Central memory CD8-positive, alpha-beta T cell (primary cell): ENCODE measurements at places on chromosomes 5 and 9.

GRCh38 chr5:138038826-138039225 is 5.9 kb upstream of the FAM13B start:
- no peak for DNase-seq

DNA sequence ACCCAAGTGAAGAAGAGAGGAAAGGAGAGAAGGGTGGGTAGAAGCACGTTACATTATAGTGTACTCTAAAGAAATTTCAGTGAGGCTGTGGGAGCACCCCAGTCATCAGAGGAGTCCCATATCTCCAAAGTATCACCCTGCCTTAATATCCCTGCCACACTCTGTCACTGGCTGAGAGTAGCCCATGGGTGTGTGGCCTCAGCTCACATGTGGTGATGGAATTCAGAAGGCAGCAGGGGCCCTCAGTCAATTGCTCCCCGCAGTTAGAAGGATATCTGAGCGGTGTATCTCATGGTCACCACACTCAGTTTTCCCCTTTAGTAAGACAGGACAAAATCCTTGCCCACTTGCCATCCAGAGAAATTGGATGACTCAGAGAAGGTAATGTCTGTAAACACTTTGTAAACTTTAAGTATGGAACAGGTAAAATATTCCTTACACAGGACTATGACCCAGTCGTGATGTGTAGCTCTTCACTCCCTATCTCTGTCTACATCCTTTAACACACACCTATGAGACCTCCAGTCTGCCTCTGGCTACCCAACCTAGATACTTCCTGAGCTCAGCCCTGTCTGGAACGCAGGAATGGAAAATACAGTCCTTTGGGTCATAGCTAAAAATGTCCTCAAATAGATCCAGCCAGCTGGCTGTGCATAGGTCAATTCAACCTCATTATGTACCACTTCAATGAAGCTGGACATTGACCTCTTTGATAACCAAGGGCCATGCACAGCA is 24.3 kb upstream of the PLIN2 start:
- no peak for DNase-seq

- no peak for DNase-seq
Observed at GRCh38 chr5:156295431-156295830, 31.5 kb upstream of the SGCD start.

DNA sequence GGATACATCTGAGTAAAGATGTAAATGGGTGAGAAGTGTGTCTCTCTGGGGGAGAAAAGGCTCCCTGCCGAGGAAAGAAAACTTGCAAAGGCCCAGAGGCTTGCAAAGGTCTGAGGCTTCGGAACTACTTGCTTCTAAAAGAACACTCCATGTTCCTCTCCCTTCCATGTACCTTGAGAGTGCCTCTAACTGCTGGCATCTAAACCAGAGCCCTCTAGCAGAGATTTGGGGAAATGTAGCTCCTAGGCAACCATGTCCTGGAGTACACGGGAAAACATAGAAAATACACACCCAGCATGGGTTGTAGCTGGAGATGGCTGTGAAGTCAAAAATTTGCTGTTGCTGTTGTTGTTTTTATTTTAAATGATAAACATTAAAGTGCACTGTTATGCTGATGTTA is 151.6 kb downstream of the SYK start:
- no peak for DNase-seq

GRCh38 chr9:34154057-34154456 is 24.8 kb upstream of the UBAP1 start:
- DNase-seq = no peak

DNA sequence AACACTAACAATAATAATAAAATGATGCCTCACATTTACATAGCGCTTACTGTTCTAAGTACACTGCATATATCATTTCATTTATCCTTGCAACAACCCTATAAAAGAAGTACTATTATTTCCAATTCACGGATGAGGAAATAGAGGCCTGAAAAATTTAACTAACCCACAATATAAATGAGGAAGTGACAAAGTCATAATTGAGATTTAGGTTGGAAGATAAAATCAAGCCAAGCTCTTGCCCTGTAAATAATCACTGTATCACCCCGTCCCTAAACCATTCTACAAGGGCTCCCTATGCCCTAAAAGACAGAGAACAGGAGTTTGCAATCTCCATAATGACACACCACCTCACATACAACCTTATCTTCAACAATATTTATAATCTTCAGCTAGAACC is 49.6 kb downstream of the STRBP start:
- DNase-seq = no peak

- no peak for DNase-seq
Observed at GRCh38 chr5:135535820-135536801, at the start of gene NEUROG1. Gene NEUROG1 (minus strand): TSS chr5:135535964. CDS start chr5:135535690, 274 bp downstream.

GRCh38 chr9:128995791-128996190 is 32.3 kb downstream of the SH3GLB2 start:
- DNase-seq = no peak

- DNase-seq = no peak
Observed at GRCh38 chr9:83934569-83935275, 13.5 kb upstream of the KIF27 start.

- DNase-seq = no peak
Observed at GRCh38 chr5:126477294-126478117, 54.3 kb downstream of the GRAMD2B start.

GRCh38 chr5:45109636-45110035 is 300.9 kb downstream of the MRPS30 start:
- DNase-seq = no peak

DNA sequence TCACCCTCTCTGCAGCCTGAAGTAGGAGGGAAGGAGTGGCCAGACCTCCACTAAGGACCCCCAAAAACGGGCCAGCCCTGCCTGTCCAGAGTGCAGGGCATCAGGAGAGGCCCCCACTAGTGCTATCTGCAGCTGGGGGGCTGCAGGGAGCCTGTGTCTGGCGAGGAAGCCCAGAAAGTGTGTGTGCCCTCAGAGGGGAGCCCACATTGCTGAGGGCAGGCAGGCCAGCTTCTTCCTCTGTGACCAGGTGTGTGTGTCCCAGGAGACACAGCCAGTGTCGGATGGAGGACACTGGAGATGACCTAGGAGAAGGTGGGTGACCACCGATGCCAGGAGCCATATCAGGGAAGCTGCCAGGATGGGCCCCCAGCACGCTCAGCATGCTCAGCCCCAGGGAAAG is 218.7 kb downstream of the IRX2 start:
- no peak for DNase-seq

- no peak for DNase-seq
Observed at GRCh38 chr5:36744773-36745589, 131.6 kb upstream of the NIPBL start.

GRCh38 chr5:180807046-180807445 is 4.4 kb upstream of the MGAT1 start:
- no peak for DNase-seq

- no peak for DNase-seq
Observed at GRCh38 chr9:4936823-4937222, 48.2 kb upstream of the JAK2 start.

DNA sequence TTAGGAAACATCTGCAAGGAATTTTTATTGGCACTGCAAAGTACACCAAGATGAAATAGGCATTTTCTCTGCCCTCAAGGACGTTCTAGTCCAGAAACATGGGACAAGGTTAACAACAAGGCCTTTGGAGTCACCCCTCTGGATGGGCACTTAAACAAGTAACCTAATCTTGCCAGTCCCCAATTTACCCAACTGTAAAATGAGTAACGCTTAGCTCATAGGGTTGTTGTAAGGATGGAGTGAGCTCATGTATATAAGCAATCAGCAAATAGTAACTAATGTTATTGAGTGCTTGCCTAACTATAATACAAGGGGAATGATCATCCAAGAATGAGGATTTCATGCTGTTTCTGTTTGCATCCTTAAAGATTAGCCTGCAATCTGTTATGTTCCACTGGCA is 189.3 kb downstream of the PAPPA start:
- no peak for DNase-seq

DNA sequence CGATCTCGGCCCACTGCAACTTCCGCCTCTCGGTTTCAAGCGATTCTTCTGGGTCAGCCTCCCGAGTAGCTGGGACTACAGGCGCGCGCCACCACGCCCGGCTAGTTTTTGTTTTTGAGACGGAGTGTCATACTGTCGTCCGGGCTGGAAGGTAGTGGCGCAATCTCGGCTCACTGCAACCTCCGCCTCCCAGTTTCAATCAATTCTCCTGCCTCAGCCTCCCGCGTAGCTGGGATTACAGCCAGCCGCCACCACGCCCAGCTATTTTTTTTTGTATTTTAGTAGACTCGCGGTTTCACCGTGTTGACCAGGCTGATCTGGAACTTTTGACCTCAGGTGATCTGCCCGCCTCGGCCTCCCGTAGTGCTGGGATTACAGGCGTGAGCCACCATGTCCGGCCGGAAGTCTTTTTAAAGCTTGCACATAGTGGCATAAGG is 1.2 kb downstream of the SMC5 start:
- no peak for DNase-seq

DNA sequence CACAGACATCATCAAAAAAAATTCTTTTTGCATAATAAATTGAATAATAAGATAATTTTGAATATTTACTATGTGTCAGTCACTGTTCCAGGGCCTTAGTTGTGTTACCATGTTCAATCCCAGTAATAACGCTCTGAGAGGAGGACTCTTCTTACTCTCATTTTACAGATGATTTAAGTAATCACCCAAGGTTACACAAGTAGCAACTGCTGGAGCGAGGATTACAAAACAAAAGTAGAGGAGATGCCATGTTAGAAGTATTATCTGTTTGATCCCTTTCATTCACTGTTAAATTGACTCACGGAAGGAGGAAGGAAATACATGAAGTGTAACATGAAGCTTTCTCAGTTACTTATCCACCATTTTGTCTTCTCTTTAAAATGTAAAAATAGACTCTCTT is 412.8 kb downstream of the NFIB start:
- no peak for DNase-seq

DNA sequence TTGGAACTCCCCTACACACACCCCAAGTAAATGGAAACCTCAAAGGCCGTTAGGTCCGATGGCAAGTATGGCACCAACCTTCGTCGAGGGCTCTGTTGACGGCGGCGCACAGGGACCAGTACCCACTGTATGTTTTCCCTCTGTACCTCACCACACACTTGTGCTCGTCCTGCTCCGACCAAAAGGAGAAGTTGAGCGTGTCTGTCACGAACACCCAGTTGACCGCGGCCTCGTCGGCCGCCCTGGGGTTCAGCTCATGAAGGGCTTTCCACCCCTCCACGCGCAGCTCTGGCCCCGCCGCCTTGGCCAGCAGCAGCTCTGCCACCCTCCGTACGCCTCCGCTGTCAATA is 24.0 kb downstream of the HNRNPK start:
- no peak for DNase-seq

DNA sequence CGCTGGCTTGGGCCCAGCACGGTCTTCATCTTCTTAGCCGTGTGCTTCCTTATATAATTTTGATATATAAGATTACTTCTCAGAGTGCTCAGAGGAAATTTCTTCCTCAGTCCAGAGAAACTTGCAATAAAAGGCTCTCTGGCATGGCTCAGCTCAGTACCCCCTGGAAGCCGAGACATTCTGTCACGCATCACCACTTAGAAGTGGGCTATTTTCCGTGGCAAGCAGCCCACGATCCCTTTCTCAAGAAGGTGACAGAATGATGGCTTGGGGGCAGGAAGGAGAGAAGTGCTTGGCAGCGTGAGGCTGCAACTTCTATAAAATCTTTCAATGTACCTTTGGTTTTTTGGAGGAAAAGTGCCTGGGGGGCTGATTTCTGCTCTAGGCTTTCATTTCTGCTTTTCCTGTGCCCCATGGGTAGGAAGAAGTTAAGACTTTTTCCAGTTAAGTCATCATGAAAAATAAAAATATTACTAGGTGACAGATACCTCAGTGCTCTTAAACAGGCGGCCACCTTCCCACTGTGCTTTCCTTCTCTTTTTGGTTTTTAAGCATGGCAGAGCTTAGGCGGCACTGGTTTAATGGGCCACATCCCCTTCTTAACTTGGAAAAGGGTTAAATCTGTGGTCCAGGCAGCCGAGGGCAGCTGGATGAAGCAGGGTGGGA is 104.6 kb downstream of the MVB12B start:
- DNase-seq = no peak

DNA sequence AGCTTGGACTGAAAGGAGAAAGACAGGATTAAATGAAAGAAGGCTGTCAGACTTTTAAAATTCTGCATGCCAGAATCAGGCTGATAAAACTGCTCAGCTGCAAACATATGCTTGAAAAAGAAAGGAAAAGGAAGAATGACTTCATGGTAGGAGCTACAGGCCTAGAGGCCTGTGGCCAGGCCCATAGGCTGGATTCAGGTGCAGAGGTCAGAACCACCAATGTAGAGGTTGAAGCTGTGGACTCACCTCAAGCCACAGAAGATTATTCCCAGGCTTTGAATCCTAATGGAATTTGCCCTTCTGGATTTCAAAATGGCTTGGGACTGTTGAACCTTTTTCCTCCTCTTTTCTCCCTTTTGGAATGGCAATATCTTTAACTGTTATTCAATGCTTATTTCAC is 47.7 kb downstream of the TMEM38B start:
- DNase-seq = no peak

GRCh38 chr9:116238776-116239340 is 85.3 kb downstream of the PAPPA start:
- no peak for DNase-seq

DNA sequence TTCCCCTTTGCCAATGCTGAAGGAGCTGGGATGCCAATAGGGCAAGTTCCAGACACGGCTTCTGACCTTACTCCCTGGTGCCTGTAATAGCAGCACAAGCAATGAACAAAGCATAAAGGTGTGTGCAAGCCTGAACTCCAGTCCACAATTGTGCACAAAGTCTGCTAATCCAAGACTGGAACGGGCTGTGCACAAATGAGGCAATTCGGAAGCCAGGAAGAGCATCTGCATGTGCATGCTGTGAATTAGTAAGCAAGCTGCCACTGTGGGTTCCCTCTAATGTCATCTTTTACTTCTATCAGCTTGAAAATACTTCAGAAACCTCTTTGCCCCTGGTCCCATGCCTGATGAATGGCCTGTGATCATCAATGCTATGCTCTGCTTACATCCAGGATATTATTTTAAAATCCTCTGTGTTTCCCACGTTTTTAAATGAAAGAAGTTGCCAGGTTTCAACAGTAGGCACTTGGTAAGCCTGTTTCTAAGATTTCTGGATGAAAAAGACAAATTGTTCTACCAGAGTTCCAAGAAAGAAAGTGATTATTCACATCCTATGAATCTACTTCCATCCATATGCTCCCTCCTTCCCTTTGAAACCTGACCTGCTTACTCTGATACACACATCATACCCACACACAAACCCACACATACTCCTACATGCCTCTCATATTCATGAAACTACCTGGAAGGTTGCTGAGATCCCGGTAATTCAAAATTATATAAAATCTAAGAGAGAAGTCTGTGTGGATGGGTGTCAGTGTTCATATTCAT is 165.7 kb downstream of the KCTD16 start:
- DNase-seq = no peak

DNA sequence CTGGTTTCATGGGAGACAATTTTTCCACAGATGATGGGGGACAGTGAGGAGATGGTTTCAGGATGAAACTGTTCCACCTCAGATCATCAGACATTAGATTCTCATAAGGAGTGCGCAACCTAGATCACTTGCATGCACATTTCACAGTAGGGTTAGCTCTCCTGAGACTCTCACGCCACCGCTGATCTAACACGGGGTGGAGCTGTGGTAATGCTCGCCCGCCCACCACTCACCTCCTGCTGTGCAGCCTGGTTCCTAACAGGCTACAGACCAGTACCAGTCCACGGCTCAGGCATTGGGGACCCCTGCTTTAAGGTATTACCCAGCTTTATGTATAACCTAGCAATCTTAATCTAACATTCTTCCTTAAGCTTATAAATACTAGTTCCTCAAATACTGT is 35.6 kb downstream of the TTC39B start:
- DNase-seq = no peak

- DNase-seq = no peak
Observed at GRCh38 chr5:175920231-175920811, 47.8 kb downstream of the THOC3 start.

- DNase-seq = no peak
Observed at GRCh38 chr5:143400541-143401226, 2.8 kb downstream of the NR3C1 start.

- no peak for DNase-seq
Observed at GRCh38 chr9:129697656-129698253, 32.3 kb downstream of the PRRX2 start.
